Ecto neural progenitor cell (in vitro differentiated cells): ENCODE measurements at places on chromosomes 13 and 19.

GRCh38 chr13:86563308-86563707 lies 764.1 kb upstream of the SLITRK6 start:
- DNase-seq = no peak

DNA sequence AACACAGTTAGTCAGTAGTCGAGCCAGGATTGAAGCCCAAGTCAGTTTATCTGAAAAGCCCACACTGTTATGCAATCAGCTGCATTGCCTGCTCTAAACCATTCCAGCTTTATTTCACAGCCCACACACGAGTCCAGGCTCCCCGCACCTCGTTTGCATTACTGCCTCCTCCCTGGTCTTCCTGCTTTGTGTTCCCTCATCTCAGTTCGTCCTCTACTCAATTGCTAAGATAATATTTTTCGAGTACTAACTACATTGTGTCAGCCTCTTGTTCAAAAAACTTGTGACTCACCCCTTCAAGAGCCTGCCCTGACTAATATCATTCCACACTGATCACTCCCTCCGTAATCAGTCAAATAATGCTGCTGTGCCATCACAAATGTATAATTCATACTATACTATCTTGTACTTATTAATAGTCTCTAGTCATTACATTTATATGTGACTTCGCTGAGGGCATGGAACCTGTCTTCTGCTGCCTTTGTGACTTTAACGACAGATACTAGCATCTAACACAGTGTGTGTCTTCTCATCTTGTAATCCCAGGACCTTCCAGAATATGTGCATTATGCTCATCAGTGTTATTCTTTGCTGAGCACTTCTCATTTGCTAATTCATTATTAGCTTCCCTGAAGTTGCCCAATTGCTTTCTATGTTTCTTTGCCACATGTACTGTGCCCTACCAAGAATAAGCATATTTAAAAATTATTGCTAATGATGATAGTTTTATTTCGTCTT lies 26.2 kb upstream of the WDFY2 start:
- no peak for DNase-seq

- DNase-seq = no peak
These were observed 5.4 kb upstream of the CAMSAP3 start for GRCh38 chr19:7590256-7590655.

DNA sequence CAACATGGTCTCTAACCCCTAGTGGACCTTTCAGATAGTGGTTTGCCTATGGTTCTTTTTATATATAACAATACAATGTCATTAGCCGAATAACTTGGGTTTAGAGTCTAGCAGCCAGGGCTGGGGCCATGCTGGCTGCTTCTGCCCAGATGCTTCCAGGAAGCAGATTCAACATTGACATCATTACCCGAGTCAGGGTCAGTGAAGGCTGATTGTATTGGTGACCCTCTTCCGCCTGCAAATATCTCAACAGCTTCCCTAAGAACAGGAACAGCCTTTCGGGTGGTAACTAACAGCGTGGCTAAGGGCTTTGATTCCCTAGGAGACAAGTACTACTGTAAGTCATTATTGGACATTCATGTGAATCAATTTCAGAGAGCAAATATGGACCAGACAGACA lies 476.4 kb downstream of the UQCRFS1 start:
- DNase-seq = no peak

GRCh38 chr13:75513271-75513670 lies 24.4 kb downstream of the COMMD6 start:
- no peak for DNase-seq

DNA sequence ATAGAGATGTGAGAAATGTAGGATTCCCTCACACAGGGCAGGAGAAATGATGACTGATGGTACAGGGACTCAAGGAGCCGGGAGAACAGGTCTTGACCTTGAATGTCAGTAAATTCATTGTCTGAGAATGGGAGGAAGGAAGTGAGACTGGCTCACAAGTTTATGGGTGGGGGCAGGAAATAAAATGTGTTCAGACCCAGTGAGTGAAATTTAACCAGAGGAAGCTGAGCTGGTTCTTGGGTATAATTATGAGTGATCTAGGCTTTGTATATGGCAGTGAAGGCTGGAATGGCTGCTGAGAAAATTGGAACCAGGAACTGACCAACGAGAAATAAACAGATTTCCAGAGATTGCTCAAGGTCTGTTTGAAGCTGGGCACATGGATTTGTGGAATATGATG lies 6.3 kb upstream of the IGSF23 start:
- no peak for DNase-seq

GRCh38 chr19:19385896-19386869 lies 19.3 kb upstream of the GATAD2A start:
- no peak for DNase-seq

- DNase-seq = peak; percentile 59
These were observed 452 bp downstream of the PIAS4 start for GRCh38 chr19:4007836-4008539.

DNA sequence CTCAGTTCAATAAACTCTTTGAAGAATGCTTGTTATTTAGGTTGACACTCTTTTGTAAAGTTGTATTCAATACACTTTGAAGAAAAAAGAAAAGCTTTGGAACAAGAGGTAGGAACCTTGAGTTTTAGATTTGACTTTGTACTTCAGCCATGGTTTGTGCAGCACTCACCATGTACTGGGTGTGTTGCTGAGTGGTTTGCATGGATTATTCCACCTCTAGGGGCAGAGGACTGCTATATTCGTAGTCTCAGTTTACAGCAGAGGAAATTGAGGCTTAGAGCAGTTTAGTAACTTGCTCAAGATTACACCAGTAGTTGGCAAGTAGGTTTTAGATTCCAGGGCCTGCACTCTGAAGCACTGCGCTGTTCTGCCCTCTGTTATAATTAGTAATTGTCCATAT lies 68.8 kb downstream of the DNAJC3 start:
- no peak for DNase-seq

DNA sequence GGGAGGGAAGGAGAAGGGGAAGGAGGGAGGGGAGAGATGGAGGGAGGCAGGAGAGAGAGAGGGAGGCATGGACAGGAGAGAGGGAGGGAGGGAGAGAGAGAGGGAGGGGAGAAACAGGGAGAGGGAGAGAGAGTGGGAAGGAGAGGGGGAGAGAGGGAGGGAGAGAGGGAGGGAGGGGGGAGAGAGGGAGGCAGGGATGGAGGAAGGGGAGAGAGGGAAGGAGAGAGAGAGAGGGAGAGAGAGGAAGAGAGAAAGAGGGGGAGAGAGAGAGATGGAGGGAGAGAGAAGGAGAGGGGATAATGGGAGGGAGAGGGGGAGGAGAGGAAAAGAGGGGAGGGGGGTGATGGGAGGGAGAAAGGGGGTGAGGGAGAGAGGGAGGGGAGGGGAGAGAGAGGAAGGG lies 86.8 kb upstream of the VSTM2B start:
- no peak for DNase-seq

DNA sequence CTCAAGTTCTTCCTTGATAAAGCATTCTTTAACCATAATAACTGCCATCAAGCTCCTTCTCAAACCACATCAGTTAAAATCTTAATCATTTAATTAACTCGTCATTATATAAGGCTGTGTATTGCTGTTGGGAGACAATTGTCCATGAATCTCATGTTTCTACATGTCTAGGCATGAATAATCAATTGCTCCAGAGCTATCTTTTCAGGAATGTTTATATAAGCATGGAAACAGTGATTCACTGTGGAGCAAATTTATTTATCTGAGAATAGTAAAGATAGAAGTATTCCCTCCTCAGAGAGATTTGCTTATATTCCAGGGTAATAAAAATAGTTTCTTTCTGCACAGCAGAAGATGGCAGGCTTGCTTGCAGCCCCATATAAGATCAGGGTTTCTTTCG lies 71.1 kb downstream of the CBY2 start:
- DNase-seq = no peak

DNA sequence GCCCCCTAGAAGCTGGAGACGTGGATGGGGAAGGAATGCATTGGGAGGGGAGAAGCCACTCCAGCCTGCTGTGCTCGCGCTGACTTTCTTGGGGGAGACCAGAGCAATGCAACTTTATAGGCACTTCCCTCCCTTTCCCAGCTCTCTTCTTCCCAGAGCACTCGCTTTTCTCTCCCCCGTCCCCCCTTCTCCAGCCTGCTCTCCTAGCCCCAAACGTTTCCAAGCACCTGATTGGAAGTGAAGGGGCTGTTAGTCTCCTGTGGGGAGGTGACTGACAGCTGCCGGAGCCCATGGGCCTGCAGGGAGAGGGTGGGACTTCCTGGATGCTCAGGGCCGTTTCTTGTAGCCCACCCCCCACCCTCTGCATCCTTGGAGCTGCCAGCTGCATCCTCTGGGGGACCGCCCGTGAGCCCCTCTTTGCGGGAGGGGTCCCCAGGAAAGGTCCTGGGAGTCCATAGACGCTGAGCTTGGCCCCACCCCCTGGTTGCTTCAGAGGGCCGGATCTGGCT lies 2.5 kb downstream of the HDGFL2 start:
- peak; percentile 86 for DNase-seq

GRCh38 chr13:94172416-94172815 lies 307.1 kb downstream of the DCT start:
- DNase-seq = no peak

DNA sequence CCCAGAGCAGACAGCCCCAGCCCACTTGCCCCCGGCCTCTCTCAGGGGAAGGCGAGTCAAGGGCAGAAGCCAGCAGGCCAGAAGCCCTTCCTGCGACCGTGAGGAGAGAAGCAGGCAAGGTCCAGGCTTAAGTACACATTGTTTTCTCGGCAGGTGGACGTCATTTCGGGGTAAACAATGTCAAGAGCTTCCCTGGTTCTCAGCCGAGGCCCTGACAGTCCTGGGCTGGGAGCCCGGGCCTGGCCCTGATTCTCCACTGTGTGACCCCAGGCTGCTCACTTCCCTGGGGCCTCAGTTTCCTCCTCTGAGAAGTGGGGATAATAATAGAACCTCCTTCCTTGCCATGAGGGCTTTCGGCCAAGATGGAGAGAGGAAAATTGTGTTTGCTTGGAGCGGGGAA lies 19.4 kb downstream of the PLVAP start:
- DNase-seq = no peak

DNA sequence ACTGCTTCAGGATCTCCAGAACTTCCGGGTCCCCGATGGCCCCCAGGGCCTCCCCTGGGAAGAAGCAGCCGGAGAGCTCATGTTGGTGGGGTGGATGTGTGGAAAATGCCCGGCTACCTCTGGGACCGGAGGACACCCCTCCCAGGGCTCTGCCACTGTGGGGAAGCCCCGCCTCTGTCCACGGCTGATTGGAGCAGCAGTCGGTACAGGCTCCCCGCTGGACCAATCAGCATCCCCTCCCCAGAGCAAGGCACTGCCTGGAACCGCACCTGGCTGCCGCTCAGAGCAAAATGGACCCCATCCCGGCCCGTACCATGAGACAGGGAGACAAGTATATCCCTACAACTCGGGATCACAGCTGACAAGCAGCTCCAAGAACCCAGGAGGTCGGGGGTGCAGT lies 6.4 kb downstream of the DOHH start:
- no peak for DNase-seq

DNA sequence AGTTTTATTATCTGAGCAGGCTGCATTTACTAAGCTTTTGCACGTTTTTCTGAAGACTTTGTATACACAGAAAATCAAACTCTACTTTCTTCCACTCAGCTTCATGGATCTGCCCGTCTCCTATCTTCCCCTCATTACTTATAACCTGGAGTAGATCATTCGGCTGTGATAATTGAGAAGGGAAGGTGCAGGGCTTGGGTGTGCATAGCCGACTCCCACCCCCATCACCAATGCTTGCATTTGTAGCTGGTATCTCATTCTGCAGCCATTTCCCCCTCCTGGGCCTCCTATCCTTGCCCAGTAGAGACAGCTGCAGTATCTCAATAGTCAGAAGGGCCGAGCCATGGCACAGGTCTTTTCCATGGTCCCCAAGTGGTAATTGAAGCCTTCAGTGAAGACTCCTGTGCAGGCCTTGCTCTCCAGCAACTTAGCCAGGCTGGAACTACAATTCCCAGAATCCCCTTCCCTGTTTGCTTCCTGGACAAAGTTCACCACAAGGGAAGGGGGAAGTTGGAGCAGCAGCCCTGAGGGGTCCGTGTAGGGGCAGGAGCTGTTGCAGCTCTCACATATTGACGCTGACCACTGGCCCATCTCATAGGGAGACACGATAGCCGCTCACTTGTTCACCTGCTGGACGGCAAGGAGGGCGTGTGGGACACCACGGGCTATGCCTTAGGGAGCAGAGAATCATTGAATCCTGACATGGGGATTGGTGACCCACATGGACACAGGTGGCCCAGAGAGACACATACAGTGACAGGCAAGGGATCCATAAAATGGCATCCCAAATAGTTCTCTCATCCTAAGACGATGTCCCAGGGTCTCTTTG lies 2.1 kb upstream of the SIGLEC8 start:
- peak; percentile 48 for DNase-seq

- no peak for DNase-seq
These were observed 21.4 kb downstream of the NOVA2 start for GRCh38 chr19:45952341-45952685.

GRCh38 chr13:112881656-112882554 lies 87.1 kb upstream of the MCF2L start:
- DNase-seq = no peak

GRCh38 chr19:57282011-57282643 lies 1.8 kb downstream of the ZNF460 start:
- DNase-seq = no peak

GRCh38 chr13:108220041-108220440 lies 1.8 kb downstream of the ABHD13 start:
- DNase-seq = no peak

GRCh38 chr13:110345266-110345665 lies 38.2 kb downstream of the COL4A2 start:
- no peak for DNase-seq

DNA sequence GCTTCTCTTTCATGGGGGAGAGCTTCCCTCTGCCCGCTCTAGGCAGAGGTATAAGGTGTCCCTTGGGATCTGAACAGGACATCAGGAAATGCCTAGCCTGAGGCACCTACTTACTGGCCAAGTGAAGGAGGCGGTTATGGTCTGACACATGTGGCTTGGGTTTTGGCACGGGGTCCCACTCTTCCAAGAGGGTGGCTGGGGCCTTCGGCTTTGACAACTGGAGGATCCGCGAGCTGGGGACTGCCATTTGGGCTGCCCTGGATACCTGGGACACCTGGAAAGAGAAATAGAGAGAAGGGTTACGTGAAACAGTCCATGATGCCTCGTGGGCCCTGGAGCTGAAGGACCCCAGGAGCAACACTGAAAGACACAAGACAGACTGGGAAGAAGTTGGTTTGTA lies 22.4 kb upstream of the MIER2 start:
- DNase-seq = no peak

GRCh38 chr19:2243274-2244124 lies 5.6 kb upstream of the AMH start:
- no peak for DNase-seq

DNA sequence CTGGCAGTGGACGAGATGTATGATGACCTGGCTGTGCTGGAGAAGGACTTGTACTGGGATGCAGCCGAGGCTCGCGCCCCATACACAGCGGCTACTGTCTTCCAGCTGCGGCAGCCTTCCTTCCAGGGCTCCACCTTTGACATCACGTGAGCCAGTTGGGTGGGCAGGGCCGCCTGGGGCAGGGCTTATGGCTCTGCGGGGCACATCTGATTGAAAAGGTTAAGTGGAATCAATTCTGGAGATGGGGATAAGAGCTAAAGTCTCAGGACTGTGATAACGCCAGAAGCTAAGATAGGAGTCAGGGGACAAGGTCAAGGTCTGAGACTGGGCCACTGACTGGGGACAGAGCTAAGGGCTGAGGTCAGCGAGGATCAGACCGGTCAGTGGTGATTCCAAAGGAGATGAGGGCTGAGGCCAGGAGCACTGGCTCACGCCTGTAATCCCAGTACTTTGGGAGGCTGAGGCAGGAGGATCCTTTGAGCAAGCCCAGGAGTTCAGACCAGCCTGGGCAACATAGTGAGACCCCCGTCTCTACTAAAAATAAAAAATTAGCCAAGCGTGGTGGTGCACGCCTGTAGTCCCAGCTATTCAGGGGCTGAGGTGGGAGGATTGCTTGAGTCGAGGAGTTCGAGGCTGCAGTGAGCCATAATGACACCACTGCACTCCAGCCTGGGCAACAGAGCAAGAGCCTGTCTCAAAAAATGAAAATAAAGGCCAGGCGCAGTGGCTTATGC lies 4.7 kb downstream of the BEST2 start:
- DNase-seq = no peak
